Neural progenitor cell (in vitro differentiated cells): ENCODE measurements at places on chromosomes 6 and 20. TPM values are rescaled to one million over a fixed set of nuclear protein-coding genes. Genes with fewer than 3 reads are reported as not detected.

GRCh38 chr6:168318090-168318489 lies 1.5 kb downstream of the DACT2 start:
- no peak for DNase-seq

HDGFL1 gene
- total RNA-seq: not detected in 2 replicates

- no peak for DNase-seq
Observed at GRCh38 chr6:44086931-44087574, 40.2 kb downstream of the MRPL14 start.

- DNase-seq: peak; percentile 45
Observed at GRCh38 chr6:156107624-156108101, 652.0 kb upstream of the NOX3 start.

CLPSL1 gene
- total RNA-seq: not detected in 2 replicates

IL17F gene
- total RNA-seq: not detected in 2 replicates

DNA sequence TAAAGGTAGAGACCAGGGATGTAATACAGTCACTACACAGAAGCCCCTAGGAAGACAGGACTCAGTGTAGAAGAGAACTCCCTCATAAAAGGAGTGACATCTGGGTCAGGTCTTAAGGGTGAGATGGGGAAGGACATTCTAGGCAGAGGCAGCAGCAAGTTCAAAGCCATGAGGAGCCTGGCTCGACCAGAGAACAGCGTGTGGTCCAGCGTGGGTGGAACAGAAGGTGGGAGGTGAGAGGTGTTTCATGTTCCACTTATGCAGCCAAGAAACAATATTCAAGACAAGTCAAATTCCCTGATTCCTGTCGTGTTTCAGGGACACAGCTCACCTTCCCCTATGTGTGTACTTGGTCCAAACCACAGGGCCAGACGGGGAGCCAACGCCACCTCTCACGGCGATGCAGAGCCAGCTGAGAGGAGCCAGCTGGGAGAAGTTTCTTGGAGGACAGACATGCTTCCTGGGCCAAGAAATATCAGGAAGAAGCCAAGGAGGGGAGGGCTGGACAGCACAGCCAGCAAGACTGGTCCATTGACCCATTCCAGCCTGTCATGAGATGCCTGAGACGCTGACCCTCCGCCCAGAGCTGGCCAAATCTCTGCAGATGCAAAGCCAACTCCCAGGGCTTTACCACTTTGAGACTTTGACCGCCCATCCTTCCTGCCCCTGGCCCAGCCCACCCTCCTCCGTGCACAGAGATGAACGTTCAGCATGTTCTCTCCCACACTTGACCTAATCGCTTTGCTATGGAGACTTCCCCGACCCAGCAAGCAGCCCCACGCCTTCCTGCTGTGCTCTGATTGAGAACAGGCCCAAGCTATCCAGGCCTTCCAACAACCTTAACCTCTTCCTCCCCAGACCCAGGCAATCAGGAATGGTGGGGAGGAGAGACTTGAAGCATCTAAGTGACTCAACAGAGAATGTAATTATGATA lies 113.8 kb downstream of the PRND start:
- DNase-seq: no peak

TREM2 gene
- not detected in 2 replicates for total RNA-seq
